Fibroblast of pulmonary artery (primary cell): ENCODE measurements at places on chromosomes 3 and 15.
A peak's percentile ranks its signal among the peaks of the same experiment; 100 is the strongest.

DNA sequence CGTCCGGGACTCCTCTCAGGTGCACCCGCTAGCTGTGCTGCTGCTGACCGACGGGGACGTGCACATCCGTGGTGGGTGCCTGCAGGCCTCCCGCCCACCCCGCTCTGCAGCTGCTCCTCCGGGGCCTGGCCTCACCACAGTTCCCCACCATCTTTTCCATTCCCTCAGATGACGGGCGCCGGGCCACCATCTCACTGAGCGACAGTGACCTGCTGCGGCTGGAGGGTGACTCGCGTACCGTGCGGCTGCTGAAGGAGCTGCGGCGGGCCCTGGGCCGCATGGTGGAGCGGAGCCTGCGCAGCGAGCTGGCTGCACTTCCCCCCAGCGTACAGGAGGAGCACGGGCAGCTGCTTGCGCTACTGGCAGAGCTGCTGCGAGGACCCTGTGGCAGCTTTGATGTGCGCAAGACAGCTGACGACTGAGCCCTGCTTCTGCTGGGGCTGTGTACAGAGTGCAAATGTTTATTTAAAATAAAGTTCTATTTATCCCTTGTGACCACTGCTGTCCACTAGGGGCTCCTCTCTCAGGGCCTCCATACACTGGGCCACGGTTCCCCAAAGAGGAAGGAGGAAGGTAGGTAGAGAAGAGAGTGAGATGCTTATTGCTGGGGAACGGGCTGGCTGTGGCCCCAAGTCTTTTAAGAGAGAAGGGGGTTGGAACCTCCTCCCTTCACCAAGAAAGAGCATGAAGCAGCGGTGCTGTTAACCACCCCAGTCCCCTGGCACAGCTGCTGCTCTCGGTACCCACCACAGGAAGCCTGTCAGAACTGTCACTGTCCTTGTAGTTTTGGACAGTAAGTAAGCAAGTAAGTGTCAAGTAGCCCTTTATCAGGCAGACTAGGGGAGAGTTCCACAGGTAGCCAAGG, 47.0 kb downstream of the DHX30 start:
- peak; percentile 45 for DNase-seq

- DNase-seq = peak; percentile 70
These were observed 6.4 kb downstream of the CELSR3 start for GRCh38 chr3:48656061-48656840.

DNA sequence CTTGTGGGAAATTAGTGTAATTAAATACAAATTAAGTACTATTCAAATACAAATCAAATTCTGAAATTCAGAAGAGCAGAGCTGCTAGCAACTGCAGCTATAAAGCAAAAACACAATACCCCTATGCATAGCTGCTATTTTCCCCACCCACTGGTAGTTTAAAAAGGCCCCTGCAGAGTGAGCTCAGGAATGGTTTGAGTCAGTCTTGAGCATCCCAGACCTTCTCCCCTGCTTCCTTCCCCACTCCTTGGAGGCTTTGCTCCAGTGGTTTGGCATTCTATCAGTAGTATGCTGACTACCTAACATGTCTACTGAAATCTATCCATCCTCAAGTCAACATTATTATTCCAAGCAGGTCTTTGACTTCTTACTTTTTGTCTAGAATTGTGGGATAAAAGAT, 53.0 kb downstream of the EFHB start:
- DNase-seq = no peak

DNA sequence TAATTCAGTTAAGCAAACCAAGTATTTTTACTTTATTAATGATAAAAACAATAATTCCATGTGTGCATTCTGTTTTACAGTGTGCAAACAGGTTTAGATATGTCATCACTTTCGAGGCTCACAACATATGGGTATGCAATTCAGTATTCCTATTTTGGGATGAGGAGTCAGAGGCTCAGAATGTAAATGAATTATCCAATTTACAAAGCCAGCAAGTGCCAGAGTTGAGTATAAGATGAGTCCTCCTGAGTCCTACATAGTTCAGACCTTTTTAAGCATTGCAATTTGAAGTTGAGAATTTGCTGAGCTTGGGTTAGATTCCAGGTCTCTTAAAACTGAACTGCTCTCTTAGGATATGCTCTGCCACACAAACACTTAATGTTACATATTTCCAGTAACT, 424.2 kb upstream of the ROBO2 start:
- no peak for DNase-seq

DNA sequence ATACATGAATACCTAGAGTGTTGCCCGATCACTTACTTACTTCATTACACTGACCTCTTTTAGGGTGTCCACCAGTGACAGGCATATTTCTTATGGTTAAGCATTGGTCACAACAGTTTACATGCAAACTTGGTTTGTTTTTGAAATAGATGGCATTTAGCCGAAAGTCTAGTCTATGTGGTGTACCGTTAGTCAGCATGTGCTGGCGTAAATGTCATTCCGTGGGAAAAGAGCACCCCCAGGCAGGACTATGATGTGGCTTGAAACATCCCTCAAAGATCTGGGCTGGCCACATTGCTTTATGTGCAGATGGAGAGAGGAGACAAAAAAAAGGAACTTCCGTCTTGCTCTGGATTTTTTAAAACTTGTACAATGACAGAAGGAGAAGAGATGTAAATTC, 357.0 kb upstream of the ICE2 start:
- DNase-seq = no peak

DNA sequence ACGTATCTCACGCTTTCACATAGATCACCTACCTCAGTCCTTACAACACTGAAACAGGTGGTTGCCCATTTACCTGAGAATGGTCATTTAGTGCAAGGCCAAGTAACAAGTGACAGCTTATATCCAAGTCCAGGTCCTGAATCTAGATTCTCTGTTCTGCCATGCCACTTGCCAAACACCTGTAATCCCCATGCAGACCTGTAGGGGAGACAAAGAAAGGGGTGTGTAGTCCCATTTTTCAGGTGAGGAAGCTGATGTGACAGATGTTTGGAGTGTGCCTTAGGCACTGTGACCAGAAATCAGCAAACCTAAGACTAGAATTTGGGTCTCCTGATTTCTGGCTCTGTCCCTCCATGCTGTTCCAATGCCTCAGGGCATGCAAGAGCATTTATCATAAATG, 12.7 kb downstream of the ZNF35 start:
- no peak for DNase-seq

DNA sequence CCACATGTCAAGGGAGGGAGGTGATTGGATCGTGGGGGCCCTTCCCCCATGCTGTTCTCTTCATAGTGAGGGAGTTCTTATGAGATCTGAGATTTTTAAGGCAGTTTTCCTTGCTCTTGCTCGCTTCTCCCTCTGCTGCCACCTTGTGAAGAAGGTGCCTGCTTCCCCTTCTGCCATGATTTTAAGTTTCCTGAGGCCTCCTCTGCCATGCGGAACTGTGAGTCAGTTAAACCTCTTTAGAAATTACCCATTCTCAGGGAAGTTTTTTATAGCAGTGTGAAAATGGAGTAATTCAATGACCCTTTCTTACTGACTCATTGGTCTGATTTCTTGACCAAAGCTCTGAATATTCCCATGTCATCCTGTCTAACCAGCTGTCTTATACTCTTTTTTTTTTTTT, 484.4 kb upstream of the TPRG1 start:
- peak; percentile 59 for DNase-seq

GRCh38 chr15:37166402-37166801, 66.1 kb upstream of the MEIS2 start:
- DNase-seq = no peak

DNA sequence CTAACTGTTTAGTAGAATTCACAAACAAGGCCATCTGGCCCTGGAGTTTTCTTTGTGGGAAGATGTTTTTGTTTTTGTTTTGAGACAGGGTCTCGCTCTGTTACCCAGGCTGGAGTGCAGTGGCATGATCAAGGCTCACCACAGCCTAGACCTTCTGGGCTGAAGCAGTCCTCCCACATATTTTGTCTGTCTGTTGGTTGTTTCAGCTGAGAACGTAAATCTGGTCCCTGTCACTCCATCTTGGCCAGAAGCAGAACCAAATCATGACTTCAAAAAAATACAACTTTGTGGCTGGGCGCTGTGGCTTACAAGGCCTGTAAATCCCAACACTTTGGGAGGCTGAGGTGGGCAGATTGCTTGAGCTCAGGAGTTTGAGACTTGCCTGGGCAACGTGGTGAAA, 27.1 kb downstream of the MRAS start:
- no peak for DNase-seq

GRCh38 chr3:125051715-125052581, 3.8 kb downstream of the HEG1 start:
- peak; percentile 84 for DNase-seq

DNA sequence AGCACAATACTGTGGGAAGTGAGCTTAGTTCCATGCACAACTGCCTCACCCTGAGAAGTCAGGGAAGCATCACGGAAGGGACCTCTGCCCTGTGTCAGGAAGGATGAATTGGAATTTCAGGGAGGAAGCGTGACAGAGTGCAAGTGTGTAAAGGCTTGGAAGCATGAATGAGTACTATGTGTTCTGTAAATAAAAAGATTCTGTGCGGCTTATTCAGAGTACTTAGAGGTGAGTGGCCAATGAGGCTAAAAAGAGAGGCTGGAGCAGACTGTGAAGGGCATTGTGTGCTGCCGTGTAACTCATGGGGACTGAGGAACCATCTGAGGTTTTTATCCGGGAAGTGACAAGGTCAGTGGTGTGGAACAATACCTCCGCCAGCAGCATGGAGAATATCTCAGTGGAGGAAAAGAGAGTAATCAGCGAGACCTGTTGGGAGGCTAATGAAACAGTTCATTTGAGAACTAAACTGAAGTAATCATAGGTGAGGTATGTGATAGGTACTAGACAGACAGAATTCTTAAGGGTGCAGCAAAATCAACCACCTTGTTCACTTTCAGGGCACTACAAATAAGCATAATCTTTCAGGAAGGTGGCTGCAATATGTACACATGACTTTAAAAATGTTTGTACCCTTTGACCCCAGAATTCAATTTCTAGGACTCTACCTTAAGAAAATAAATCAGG, 64.9 kb upstream of the SPRED1 start:
- no peak for DNase-seq

DNA sequence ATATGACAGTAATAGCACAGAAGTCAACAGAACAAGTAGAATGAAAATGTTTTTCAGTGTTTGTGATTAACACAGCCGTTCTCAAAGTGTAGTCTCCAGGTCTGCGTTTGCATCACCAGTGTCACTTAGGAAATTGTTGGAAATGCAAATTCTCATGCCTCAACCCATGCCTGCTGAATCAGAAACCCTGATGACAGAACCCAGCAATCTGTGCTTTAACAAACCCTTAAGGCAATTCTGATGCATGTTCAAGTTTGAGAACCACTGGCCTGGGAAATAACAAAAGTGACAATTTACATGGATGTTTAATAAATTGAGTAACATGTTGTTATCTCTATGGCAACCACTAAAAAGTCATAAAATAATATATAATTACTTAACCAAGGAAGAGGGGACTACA, 103.1 kb upstream of the ATP11B start:
- DNase-seq = no peak

GRCh38 chr15:71167445-71168165, 52.3 kb downstream of the THSD4 start:
- no peak for DNase-seq

DNA sequence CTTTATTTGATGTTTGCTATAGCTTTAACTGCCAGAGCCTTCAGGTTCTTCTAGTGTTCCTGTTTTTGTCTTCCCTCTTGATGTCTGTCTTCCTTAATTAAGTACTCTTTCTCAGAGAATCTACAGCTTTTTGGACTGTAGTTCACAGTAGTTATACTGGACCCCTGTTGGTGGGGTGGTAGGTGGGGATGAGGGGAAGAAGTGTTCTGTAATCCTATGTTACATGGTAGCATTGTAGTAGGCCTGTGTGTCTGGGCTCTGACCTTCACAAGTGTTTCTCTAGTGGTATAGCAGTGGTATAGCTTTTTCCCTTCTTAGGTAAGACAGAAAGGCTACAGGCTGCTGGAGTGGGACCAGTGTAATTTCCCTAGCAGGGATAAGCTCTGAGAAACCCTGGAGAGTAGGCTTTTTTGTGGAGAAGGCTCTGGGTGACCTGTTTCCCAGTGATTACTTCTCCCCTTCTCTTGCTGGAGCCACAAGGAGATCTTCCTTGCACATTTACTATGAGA, 59.6 kb downstream of the CHRNA7 start:
- no peak for DNase-seq

DNA sequence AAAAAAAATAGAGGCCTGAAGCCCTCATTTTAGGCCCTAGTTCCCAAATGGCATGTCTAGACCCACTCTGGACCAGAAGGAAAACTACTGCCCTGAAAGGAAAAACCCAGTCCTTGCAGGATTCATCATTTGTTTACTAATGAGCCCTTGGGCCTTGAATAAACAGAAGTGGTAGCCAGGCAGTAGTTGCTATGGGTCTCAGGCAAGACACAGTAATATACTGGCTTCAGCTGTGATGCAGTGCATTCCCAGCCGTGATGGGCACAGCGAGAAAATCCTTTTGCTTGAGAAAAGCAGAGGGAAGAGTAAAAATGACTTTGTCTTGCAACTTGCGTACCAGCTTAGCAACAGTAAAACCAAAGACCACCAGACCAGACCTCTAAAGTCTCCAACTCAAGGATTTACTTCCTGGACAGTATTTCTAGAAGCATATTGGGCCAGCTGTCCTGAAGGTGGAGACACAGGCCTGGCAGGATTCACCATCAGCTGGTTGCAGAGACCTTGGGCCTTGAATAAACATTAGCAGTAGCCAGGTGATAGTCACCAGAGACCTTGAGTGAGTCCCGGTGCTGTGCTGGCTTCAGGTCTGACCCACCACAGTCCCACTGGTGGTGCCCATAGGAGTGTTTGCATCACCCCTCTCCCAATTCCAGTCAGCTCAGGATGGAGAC, 208.3 kb upstream of the SLITRK3 start:
- DNase-seq = no peak

DNA sequence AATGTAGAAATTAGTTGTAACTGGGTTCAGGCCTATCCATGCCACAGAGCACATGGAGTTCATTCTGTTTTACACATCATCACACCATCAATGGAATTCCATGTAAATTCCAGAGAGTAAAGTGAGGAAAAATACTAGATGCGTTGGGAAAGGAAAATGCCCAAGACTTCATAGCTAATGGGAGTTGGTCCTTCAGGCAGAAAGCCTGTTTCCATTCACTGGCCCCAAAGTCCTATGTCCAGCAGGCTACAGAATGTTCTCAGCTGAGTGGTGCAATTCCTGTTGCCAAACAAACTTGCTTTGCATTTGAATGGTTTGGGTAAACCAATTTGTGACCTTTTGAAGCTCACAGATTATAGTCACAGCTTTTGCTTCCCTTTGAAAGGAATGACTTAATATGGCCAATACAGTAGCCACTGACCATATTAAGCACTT, 164.6 kb upstream of the PFN2 start:
- DNase-seq = peak; percentile 26

DNA sequence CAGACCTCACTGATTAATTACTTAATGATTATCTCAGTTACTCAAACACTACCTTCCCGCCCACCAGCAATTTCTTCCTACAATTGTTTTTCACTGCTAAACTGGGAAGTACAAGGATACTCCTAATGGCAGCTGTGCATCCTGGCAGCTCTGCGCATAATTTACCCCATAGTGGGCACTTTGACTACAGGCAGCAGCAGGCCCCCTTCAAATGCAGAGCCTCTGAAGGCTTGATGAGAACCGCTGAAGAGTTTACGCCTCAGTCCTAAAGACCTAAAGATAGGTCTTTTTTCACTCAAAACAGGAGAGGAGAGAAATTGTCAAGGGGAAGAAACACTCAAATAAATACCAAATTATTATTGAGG, 10.7 kb downstream of the CCDC32 start:
- no peak for DNase-seq

- no peak for DNase-seq
These were observed 877.2 kb downstream of the CADM2 start for GRCh38 chr3:85835857-85836440.
